Activated CD4-positive, CD25-positive, alpha-beta regulatory T cell treated with anti-CD3 and anti-CD28 coated beads, Interleukin-2, amount 50 U/mL, for 72 hours (primary cell): ENCODE measurements at places on chromosomes 7 and 10.
A peak's percentile ranks its signal among the peaks of the same experiment; 100 is the strongest.

DNA sequence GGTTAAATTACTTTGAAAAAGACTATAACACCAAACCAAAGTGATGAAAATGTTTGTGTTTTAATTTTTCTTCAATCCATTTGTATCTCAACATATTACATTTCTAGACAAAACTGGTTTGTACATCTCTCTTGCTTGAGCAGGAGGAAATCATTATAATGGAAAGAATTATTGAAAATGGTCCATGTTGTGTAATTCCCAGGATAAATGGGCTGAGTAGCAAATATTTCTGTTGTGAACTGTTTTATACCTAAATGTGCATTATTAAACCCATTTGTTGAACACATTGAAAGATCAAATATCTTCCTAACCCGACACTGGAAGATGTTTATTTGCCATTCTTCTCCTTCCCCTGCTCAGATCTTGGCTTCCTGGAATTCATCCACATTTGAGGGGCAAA is 14.1 kb upstream of the CDK6 start:
- DNase-seq = no peak

DNA sequence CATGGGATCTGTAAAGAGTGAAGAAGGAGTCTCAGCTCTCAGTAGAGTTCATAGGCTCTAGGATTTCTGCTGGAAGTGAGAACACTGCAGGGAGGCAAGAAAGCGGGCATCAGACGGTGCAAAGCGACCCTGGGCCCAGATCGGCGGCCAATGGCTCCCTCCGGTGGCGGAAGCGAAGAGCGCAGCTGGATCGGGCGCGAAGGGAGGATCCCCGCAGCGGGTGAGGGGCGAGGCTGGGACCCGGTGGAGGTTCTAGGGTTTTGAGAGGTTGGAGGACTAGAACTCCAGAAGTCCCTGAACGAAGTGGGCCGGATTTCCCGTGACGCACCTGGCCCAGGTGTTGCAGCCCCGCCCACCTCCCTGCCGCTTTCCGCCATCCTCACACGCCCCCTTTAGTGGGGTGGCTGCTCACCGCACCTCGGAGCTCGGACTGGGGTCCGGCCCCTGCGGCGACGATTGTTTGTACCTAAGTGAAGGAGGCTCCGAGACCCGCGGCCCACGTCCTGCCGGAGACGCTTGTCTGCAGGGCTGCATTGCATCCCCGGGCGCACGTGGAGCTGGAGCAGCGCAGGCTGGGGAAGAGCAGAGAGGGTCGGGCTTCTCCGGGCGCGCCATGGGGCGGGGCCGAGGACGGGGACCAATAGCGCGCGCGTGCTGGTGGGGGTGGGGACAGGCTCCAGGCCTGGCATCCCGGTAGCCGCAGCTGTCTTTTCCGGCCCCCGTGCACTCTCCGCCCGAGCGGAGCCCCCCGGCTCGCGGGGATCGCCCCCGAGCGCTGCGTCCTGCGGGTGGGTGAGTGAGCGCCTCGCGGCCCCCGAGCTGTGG is at the start of gene SLC12A9:
TSS of gene SLC12A9 (plus strand) at position 666 of the 825 bp plus-strand sequence. CDS start 1,485 bp downstream, outside the sequence.
- DNase-seq = peak; percentile 88

- DNase-seq = peak; percentile 58
Measured at GRCh38 chr10:30433306-30433729, 666 bp upstream of the MAP3K8 start.

GRCh38 chr10:62543571-62544355 is 169.6 kb downstream of the ZNF365 start:
- DNase-seq = no peak

DNA sequence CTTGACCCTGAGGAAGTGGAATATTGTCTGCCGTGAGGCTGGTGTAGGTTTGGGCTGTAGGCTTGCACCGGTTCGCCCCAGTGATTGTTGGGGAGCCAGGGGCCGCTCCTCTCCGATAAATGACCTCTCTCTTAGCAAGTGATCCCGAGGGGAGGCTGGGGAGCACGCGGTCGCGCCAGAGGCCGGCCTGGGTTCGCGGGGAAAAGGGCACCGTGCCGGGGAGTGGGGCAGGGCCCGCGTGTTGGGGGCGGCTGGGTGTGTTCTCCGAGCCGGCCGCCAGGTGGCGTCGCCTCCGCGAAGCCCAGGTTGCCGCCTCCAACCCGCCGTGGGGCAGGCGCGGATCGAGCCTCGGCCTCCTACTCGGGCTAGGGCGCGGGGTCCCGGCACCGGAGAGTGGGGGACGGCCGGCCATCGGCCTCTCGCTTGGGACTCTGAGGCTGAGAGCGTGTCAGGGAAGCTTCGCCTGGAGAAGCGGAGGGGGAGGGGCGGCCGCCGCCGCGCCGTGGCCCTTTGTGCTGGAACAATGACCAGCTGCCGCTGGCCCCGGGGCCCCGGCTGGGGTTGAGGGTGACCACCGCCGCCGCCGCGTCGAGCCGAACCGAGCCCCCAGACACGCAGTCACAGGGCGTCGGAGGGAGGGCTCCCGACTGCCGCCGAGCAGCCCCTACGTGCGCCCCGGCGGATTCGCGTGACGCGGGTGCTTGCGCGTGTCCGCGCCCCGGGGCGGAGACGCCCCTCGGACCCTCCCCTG is 442 bp upstream of the LZTS2 start:
- peak; percentile 85 for DNase-seq

DNA sequence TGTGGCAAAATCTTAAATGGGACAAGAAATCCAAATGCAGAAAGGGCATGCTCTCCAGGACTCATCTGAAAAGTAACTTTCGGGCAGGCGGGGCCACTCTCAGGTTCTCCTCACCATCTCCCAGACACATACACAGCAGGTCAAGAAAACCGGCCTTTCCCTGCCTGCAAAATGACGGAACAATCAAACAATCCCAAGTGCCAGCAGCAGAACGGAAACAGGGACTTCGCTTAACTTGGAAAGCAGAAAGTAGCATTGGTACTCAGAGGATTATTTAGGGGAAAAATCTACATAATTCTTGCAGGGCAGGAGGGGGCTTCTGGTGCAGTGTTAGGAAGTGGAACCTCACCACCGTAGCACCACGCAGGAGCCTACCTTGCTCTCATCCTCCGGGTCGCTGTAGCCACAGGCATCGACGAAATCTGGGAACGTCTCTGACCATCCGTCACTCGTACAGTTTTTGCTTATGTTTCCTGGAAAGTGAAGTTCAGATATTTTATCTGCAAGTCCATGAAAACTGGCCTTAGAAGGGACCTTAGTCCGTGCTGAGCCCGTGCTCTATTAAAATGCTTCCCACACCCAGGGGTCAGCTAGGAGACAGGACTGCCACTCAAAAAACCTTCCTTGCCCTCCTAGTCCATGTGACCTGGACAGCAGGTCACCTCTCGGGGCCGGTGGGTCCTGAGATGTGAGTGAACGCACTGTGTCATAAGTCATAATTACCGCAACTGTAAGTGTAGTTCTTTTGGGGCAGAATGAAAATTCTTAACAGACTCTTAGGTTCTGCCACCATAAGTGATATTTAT is 41.1 kb downstream of the VIPR2 start:
- peak; percentile 9 for DNase-seq

GRCh38 chr10:13915710-13916109 is 328.9 kb downstream of the PRPF18 start:
- DNase-seq = no peak

DNA sequence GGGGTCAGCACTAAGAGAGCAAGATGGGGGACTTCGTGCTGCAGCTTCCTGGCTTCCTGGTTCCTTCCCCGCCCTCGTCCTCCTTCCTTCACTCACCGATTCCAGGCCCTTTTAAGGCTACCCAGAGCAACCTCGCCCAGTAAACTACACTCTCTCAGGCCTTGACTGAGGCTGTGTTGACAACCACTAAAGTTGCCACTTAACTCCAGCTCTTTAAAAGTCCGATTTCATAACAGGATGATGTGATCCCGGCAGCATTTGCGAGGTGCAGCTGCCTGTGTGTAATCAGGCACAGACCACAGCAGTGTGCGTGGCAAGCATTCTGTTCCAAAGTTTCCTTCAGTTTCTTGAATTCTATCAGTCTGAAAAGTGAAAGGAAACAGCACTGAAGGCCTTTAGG is 110.6 kb downstream of the RAB11FIP2 start:
- no peak for DNase-seq

GRCh38 chr10:113663908-113664307 is at the start of gene NRAP:
NRAP (minus strand) TSS chr10:113664041; CDS start chr10:113663882, 159 bp downstream.
- DNase-seq = no peak

GRCh38 chr10:33155720-33156638 is 178.5 kb downstream of the NRP1 start:
- DNase-seq = no peak

- DNase-seq = no peak
Measured at GRCh38 chr7:9981742-9982349, 991.8 kb upstream of the PHF14 start.

DNA sequence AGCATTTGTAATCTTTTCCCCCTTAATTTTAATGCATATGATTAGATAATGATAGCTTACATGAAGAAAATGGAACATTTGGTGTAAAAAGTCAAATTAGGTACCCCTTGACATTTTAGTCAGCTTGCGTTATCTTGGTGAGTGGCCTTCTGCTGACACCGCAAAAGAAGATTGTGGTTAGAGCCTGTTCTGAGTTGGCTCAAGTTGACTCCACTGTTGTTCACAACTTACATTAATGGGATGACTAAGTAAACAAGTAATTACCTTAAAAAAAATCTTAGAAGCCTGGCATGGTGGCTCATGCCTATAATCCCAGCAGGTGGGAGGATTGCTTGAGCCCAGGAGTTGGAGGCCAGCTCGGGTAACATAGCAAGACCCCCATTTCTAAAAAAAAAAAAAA is 24.2 kb downstream of the TRRAP start:
- DNase-seq = no peak

- no peak for DNase-seq
Measured at GRCh38 chr7:107049971-107050532, 5.5 kb downstream of the PRKAR2B start.

DNA sequence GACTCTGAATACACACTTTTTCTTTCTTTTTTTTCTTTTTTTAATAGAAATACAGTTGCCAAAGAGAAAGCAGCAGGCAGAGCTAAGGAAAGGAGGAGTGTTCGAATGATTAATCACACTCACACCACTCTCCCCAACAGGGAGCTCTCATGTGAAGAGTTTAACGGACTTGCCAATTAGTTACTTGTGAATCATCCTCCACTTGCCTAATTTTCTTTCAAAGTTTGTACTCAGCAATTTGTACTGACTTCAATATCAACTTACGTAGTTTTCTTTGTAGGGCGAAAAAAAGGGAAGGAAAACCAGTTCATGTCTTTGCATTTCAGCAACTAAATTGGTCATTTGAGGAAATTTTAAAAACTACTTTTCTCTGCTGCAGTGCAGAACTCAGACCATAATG is 109.2 kb downstream of the PIP4K2A start:
- DNase-seq = no peak

GRCh38 chr10:30455816-30456215 is 21.8 kb downstream of the MAP3K8 start:
- DNase-seq = no peak

DNA sequence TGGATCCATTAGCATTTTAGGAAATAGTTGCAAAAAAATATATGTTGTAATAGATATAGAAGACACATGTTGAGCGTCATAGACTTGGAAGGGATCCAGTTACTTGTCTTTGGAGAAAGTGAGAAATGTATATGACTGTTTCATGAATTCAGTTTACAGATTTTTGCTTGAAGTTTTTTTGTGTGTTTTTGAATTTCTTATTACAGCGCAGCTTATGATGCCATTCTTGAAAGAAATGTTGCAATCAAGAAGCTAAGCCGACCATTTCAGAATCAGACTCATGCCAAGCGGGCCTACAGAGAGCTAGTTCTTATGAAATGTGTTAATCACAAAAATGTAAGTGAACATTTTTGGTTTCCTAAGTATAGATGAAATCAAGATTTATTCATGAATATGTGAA is 98.2 kb downstream of the MAPK8 start:
- DNase-seq = no peak

- DNase-seq = no peak
Measured at GRCh38 chr10:75068523-75068922, 42.9 kb upstream of the SAMD8 start.

DNA sequence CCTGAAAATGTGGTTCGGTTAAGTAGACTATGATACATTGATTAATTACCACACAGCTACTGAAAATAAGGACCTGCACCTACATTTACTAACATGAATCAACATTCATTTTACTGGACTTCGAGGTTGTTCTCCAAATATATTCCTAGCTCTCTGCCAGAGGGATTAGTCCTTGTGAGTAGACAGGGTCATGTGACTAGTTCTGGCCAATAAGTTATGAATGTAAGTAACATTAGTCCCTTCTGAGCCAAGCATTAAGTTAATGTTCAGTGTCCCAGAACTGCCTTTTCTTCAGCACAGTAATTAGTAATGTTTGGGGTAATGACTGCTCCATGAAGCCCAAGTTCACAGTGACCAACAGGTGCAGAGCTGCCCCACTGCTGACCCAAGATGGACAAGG is 9.2 kb downstream of the ITIH5 start:
- DNase-seq = no peak

- DNase-seq = no peak
Measured at GRCh38 chr7:156943091-156944041, 6.1 kb upstream of the NOM1 start.

DNA sequence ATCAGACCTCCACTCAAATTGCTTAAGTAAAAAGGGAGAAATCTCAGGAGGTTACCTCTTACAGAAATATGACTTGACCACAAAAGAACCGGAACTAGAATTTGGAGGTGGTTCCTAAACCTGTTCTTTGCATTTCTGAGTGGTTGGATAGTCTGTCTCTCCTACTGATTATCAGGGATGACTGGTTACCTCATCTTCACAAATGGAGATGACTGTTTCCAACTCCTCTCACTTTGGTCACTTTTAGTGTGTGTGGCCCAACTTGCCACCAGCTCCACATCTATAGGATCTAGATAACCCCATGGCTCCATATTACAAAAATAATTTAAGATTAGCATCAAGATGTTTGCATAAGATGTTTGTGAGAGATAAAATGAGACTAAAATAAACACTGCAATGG is 95.5 kb downstream of the CCDC71L start:
- no peak for DNase-seq

- no peak for DNase-seq
Measured at GRCh38 chr7:24574950-24575349, 1.7 kb downstream of the PALS2 start.

GRCh38 chr7:146878901-146879300 is 762.3 kb downstream of the CNTNAP2 start:
- no peak for DNase-seq

DNA sequence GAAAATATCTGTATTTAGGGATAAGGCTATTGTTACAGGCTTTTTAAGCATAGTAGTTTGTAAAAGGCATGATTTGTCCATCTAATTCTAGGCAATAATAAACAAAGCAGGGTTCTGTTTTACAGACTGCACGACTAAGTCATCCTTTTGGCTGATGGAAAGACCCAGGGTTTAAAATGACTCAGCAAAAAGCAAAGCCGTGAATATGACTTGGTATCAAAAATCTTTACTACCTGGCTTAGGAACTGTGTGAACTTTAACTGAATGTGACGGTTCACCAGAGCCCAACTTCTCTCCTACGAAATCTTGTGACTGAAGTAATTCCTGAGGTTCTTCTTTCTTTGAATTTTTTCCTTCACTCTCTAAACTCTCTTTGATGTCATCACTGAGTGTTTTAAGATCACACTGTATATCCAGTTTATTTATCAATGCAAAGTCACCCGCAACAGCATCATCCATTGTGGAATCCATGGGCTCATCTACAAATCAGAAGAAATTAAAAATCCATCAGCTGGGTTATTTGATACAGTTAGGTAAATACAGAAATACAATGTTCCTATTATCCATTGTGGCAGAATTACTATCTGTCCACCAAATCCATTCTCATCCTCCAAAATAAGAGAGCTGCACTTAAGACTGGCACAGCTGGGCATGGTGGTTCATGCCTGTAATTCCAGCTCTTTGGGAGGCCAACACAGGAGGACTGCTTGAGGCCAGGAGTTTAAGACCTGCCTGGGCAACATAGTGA is 17.0 kb downstream of the ATE1 start:
- DNase-seq = no peak
